Neural progenitor cell (in vitro differentiated cells): ENCODE measurements at places on chromosomes 16 and 17. TPM values are rescaled to one million over a fixed set of nuclear protein-coding genes. Genes with fewer than 3 reads are reported as not detected.

DNA sequence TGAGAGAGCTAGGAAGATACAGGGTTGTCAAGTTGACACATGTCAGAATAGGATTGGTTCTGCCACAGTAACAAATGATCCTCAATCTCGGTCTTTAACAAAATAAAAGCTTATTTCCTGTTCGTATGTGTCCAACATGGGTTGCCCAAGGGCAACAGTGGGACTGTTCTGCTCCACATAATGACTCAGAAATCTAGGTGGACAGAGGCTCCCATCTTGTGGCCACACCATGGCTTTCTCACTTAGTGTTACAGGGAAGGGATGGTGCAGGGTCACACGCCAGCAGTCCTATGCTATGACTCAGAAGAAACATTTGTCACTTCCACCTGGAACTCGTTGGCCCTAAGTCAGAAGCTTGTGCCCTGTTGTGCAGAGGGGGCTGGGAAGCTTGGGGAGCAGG lies 364.9 kb downstream of the SNX29 start:
- DNase-seq: no peak

Gene TEDC2
- total RNA-seq: 29.1 and 62.1 TPM in 2 replicates

DNA sequence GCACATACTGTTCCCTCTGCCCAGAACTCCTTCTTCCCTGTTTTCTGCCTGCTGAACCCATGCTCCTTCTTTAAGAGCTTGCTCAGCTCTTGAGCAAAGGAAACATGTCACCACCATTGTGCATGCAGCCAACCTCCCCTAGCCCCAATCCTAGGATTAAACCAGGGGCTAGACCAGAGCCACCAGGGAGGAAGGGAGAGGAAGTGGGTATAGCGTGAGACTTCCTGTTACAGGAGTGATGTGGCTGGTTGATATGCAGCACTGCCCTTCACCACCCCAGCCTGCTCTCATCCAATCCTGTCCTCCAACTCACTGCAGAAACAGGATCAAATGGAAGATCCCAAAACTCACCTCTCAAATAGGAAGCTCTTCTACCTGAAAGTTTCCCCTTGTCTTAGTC lies 67.1 kb upstream of the CDH5 start:
- no peak for DNase-seq

- no peak for DNase-seq
Observed at GRCh38 chr17:59401725-59402124, 70.3 kb downstream of the YPEL2 start.

Gene CDK3
- total RNA-seq: 3.0 and 6.8 TPM in 2 replicates

- DNase-seq: no peak
Observed at GRCh38 chr16:9797306-9797705, 384.9 kb downstream of the GRIN2A start.

- peak; percentile 56 for DNase-seq
Observed at GRCh38 chr16:86975445-86975844, 341.7 kb downstream of the C16orf95 start.

Gene SRL
- 0.06 and 0.22 TPM in 2 replicates for total RNA-seq

DNA sequence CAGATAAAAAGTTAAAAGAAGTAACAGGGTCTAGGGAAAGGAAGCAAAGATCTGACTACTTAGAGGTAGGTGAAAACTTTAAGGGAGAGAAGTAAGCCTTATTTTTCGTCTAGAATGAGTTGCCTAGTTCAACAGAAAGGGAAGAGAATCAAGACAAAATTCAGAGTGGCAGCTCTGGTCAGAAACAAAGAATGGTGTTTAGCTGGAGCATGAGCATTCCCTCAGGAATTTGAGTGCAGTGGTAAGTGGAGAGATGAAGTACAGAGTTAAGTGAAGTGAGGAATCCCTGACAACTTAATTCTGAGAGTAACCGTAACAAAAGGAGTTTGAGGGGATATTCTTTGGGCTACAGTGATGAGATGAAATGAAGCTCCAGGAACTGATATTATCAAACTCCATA lies 11.5 kb downstream of the SMG6 start:
- DNase-seq: no peak

- DNase-seq: peak; percentile 10
Observed at GRCh38 chr17:71792966-71793365, 327.9 kb upstream of the SOX9 start.

- DNase-seq: no peak
Observed at GRCh38 chr17:19592316-19592715, 56.2 kb upstream of the ALDH3A2 start.

Gene TMEM100
- total RNA-seq: 0.59 and 1.2 TPM in 2 replicates

Gene PTX4
- not detected in 2 replicates for total RNA-seq

Gene KAT8
- 59.7 and 71.7 TPM in 2 replicates for total RNA-seq

DNA sequence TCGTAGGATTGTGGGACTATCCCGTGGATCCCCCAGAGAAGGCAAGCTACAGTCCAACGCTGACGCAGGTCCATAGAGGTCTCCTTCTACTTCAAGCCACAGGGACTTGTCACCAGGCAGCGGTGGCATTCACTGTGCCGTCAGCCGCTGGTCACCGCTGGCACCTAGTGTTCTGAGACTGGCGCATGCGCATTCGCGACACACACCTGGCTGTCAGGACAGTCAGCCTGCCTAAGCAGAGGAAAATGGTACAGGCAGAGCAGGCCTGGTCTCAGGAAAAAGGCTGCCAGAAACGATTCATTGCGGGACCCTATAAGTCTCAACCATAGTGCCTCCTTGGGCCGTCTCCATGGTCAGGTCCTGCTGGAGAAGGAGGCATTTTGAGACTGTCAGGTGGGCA lies 138.0 kb upstream of the WSB1 start:
- DNase-seq: no peak

GRCh38 chr17:79029327-79030009 lies 5.5 kb downstream of the C1QTNF1 start:
- DNase-seq: no peak

Gene KRT39
- not detected in 2 replicates for total RNA-seq

Gene ABCA3
- total RNA-seq: 9.7 and 10.8 TPM in 2 replicates

Gene CACNG5
- not detected in 2 replicates for total RNA-seq

DNA sequence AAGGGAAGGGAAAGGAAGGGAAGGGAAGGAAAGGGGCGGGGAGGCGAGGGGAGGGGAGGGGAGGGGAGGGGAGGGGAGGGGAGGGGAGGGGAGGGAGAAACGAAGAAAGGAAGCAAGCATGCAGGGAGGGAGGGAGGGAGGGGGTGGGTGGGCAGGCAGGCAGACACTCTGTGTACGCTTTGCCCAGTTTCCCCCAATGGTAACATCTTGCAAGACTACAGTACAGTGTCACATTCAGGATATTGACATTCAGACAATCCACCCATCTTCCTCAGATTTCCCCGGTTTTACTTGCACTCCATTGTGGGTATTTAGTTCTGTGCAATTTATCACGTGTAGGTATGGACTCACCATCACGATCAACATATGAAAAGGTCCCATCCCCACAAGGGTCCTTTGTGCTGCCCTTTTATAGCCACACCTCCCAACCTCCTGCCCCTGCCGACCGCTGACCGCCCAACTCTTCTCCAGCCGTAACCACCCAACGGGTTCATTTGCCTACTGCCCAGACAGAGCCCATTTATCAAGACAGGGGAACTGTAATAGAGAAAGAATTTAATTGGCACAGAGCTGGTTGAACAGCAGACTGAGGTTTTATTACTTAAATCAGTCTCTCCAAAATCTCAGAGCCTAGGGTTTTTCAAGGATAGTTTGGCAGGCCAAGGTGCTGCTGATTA lies 91.4 kb upstream of the FA2H start:
- DNase-seq: peak; percentile 42

DNA sequence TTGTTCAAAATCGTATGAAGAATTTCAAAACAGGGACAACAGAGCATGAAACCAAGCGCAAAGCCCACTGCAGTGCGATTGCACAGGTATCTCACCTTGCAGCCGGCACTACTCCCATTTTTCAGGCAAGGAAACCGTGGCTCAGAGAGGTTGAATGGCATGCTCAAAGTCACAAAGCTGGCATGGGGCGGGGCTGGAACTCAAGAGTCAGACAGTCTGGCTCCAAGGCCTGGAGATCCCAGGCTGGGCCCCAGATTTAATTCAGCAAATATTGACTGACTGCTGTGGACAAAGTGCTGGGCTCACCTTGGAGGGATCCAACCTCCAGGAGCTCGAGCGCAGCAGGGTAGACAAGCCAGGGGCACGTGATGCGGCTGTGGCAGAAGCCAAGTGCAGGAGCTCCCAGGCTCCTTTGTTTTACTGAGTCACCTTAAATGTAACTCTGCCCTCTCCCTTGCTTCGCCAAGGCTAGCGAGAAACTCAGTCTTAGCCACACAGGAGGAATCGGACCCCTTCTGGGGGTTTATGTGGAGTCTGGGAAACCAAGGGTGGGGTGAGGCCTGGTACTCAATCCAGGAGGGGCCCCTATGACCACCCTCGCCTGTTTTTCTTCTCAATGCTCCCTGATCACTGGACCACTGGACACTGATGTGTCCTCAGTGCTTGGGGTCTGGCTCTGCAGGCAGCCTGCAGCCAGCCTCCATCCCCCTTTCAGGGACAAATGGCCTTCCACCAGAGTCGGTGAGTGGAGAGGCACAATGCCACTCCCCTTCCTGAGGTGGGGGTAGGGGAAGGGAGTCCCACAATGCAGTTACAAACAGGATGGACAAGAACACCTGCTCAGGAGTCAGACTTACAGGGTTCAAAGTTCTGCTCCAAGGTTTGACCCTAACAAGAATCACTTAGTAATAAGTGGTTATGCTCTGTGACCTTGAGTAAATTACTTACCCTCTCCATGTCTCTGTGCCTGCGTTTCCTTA lies 3.9 kb upstream of the SPATA20 start:
- no peak for DNase-seq

Gene CD7
- total RNA-seq: 0.62 TPM in 1 of 2 replicates, not detected in the other

Gene NUDT21
- 165 and 256 TPM in 2 replicates for total RNA-seq

DNA sequence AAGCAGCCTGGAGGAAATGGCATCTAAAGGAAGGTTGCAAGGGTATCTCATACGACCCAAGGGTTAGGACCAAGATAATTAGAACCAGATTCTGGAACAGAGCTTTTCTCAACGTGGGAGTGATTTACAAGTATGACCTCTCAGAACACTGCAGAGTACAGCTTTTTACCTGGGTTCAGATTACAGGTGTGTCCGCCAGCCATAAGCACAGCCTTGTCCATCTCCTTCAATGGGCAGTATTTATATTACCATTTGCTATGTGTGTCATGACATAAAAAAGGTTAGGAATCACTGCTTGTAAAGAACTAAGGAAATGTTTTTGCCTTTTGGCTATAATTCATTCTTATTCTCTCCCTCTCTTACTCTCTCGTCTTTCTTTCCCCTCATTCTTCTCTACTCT lies 36.7 kb downstream of the MYO1D start:
- no peak for DNase-seq

Gene HID1
- total RNA-seq: 3.5 and 5.0 TPM in 2 replicates

DNA sequence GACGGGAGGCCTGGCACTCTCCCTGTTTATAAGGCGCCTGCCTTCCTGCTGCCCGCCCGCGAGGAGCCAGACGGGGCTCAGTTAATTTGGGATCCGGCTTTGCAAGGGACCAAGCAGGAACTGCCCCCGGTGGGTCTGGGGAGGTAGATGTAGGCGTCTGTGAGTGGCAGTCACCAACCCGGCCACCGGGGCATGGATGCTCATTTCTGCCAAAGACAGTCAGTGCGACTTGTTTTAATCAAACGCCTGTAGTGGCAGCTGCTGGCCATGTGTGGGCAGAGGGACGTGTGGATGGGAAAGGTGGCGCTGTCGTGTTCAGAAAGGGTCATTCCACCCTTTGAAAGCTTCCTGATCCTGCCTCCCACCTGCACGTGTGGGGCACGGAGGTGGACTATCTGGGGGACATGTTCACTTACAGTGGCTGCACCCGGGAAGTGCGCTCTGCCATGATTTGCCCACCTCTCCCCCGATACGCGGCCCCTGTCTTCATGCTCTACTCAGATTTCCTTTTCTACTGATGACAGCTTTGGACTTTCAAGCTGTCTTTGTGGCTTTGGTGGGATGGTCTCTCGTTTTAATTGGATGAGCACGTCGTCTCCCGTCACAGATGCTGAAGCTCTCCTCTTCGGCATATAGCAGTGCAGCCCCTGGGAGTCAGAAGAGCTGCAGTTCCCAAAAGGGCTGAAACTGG lies 60.3 kb upstream of the CIBAR2 start:
- peak; percentile 69 for DNase-seq

Gene BAIAP3
- 0.34 and 4.0 TPM in 2 replicates for total RNA-seq

DNA sequence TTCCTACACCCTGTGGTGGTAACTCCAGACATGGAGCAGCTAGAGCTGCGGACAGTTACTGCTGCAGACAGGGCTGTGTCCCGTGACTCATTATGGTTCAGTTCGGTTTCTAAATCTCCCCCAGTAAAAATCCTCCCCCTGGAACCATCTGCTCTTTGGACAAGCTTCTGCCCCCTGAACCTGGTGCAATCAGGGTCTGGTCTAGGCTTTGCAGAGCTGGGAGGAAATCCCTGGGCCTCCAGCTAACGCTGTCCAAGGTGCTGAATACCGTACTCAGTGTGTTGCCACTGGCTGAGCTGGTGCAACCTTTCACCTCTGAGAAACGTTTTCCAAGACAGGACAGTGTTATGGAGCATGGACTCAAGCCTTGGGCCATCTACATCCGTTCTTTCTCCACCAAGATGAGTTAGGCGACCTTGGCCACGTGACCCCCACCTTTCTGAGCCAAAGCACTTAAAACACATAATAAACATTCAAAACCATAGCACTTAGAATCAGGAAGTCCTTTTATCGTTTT lies 142.0 kb downstream of the CPPED1 start:
- DNase-seq: peak; percentile 93

DNA sequence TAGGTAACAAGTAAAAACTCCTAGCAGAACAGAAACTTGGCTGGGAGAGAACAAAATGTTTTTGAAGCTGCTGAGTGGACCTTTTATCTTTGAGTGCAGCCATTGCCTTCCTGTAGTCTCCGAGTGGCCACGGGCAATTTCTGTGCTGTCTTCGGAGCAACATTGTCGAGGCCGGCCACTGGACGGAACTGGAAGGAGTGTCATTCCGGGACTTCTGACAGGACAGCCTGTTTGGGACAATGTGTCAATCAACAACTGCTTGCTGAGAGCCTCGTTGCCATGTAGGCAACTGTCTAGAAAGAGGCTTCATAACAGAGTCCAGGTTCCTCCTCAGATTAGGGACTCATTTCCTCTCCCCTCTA lies 96.2 kb upstream of the CDYL2 start:
- DNase-seq: no peak

DNA sequence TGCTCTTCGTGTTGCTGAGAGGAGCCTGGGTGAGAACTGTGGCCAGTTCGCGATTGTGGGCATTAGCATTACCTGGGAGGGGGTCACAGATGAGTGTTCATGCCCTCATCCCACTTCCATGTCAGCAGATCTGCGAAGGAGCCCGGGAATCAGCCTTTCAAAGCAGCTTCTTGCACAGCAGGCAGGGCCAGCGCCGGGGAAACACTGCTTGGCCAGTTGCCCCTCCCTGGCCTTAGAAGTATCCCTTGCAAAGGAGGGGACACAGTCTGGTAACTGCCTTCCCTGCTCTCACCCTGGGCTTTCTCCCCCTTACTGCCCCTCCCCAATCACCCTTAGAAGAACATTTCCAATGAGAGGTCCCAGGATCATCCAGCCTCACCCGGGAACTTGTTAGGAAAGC lies 42.8 kb upstream of the FOXF1 start:
- DNase-seq: no peak

DNA sequence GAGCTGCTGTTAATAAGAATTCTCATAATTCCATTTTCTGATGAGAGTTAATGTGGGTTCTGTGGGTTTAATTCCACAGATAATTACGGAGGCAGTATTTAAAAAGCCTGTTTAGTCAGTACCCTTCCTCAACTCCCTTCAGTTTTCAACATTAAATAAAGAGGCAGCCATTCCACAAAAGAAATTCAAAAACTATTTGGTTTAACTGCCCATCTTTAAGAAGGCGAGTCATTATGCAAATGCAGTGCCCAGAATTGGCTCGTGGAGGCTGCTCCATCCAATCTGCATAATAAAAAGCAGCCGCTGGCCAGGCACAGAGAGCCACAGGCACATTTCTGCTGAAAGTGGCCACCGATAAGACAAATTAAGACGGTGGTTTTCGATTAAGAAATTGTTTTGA lies 194.4 kb upstream of the TOX3 start:
- DNase-seq: peak; percentile 59
